ENCODE measurements at places on chromosomes 11 and 22.

DNA sequence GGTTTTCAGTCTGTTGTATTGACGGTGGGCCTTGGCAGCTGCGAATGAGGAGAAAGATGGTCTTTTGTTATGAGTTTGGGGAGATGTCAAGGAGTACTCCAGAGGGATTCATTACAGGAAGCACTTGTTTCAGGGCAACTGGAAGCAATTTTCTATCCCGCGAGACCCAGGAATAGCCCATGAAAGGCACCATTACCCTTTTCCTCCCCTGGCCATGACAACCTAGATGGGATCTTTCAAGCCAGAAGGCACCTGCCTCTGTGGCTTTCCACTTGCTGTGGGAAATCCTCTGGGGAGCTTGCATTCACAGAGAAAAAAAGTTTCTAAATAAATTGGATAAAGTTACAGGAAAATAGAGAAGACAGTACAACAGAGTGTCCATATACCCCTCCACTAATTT, 2.7 kb downstream of the ZNF215 start:
- DNase-seq: no peak

GRCh38 chr11:40235841-40236240, 1223.6 kb downstream of the LRRC4C start:
- DNase-seq: no peak

DNA sequence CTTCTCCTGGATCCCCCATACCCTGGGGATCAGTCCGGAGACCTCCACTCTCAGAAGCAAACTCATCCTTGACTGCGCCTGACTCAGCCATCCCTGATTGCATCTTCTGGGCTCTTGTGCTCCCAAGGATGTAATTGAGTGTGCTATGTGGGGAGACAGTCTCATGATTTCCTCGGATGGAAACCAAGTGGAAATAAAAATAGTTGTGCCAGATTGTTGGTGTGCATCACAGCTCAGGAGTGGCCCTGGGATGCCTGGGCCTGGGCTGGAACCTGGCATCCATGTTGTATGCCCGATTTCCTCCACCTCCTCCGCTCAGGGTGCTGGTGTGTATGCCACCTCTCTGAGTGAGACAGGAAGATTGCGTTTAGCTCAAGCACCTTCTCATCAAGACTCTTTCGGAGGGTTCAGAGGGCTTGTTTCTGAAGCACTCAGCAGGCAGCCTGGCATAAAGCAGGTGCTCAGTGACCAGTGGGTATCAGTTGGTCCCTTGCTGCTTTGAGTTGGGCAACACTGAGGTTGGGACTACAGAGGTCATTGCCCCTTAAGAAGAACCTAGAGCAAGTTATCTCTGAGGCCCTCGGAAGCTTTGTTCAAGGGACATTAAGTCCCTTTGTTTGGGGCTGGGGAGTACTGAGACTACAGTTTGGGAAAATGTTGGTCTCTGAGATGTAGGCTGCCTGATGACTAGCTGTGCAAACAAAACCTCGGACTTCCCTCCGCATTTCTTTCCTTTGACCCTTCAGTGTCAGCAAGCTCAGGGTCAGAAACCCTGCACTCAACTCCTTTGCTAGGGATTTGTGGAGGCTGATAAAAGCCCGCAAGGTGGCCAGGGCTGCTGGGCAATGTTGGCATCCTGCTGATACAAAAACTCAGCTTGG, 24.8 kb upstream of the MICAL2 start:
- no peak for DNase-seq

GRCh38 chr11:36361901-36362391, 65.9 kb downstream of the PRR5L start:
- DNase-seq: no peak

- peak; percentile 53 for DNase-seq
Measured at GRCh38 chr11:1453611-1454034, 33.0 kb downstream of the MOB2 start.

- DNase-seq: no peak
Measured at GRCh38 chr11:42034826-42035225, 575.4 kb upstream of the LRRC4C start.

- no peak for DNase-seq
Measured at GRCh38 chr11:103798026-103798425, 238.4 kb upstream of the DDI1 start.

- DNase-seq: no peak
Measured at GRCh38 chr22:44917372-44918165, 92.2 kb downstream of the PHF21B start.

GRCh38 chr11:116829525-116830183, at the start of gene APOC3:
TSS of gene APOC3 (plus strand) at chr11:116829907. CDS start at chr11:116830583, 676 bp downstream.
- no peak for DNase-seq

GRCh38 chr11:23370580-23371275, 510.5 kb upstream of the CCDC179 start:
- no peak for DNase-seq

DNA sequence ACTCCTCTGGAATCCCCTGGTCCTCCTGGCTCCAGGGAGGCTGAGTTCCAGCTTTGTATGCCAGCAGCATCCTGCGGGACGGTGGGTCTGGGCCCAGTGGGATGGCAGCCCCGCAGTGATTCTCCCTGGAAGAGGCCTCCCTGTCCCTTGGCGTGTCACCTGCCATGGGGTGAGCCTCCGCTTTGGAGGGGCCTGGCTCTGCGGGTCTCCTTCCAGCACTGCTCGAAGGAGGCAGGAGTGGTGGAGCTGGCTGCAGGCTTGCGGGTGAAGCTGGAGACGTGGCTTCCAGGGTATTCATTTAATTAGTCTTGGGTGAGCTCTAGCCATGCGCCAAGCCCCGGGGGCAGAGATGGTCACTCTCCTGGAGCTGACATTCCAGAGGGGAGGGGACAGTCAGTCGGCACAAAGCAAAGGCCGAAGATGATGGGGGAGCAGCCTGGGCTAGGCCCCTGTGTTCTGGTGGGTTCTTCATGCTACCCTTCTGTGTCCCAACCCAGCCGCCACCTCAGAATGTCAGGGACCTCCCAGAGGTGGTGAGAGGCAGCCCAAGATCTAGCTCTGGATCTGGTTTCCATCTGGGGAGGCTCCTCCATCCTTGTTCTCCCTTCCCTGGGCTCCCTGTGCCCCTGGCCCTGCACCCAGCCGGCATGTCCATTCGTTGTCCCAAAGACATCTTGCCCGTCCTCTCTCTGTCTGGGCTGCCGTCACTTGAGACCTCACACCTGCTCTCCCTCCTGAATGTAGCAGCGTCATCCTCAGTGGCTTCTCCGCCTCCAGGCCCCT, 1332.5 kb downstream of the BRD1 start:
- no peak for DNase-seq

GRCh38 chr11:58807343-58807742, 37.2 kb downstream of the GLYATL2 start:
- no peak for DNase-seq

GRCh38 chr11:46278387-46279125, 1.1 kb downstream of the CREB3L1 start:
- peak; percentile 73 for DNase-seq

DNA sequence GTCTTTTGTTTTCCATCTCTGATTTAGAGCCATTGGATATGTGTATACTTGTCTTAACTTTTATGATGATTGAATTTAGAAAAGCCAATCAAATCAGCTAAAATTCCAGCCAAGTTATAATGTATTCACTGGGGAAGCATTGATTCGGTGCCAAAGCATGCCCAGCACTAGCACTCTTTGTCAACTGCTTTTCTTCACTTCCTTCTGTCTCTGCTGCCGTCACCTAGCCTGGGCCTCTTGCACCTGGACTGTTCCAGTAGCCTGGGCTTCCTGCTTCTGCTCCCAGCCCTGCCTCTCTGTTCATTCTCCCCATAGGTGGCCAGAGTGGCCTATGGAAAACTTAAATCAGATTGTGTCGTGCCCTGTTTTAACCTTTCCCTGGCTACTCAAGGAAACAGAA, 80.7 kb downstream of the NAV2 start:
- DNase-seq: no peak

GRCh38 chr22:46007003-46007847, 30.3 kb upstream of the WNT7B start:
- no peak for DNase-seq

DNA sequence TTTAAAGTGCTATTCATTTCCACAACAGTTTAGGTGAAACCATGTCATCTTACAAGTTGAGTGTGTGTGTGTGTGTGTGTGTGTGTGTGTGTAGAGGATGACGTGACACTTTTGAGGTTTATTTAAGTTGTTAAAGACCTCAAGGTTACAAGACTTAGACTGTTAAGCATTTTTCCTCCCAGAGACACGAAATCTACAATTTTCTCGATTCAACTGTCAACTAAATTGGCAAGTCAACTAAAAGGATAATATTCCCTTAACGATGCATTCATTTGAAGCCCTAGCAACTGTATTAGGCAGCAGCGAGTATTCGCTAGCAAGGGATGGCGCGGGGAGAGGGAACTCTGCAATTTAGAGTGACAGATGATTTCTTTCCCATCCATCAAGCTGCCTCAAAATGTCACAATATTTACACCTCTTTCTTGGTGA, 17.6 kb upstream of the BDNF start:
- no peak for DNase-seq

DNA sequence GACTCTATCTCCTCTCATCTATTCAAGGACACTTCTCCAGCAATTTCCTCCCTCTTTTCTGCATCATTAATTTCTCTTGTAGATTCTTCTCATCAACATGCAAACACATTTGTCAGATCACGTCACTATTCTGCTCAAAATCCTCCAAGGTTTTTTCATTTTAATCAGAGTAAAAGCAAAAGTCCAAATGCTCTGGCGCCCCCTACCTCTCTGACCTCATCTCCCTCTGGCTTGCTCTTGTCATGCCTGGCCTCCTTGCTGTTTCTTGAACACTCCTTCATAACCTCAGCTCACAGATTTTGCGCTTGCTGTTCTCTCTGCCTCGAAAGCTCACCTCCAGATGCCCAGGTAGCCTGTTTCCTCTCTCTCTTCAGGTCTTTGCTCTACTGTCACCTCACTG, 22.4 kb downstream of the RTCB start:
- DNase-seq: peak; percentile 42

DNA sequence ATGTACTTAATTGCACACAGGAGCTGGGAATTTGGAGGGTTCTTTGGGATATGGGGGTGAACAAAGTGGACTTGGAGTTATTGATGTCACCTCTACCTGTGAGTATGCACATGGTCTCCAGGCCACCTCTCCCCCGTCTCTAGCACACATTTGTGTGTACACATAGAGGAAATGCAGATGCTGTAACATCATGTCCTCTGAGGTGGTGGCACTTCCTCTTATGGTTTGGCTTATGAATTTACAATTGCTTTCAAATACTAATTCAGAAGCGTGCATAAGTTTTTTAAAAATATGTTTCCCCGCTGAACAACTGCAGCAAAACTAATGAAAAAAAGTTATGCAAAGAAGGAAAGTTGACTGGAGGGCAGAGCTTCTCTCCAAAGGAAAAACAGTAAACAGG, 152.0 kb upstream of the TENM4 start:
- DNase-seq: no peak

DNA sequence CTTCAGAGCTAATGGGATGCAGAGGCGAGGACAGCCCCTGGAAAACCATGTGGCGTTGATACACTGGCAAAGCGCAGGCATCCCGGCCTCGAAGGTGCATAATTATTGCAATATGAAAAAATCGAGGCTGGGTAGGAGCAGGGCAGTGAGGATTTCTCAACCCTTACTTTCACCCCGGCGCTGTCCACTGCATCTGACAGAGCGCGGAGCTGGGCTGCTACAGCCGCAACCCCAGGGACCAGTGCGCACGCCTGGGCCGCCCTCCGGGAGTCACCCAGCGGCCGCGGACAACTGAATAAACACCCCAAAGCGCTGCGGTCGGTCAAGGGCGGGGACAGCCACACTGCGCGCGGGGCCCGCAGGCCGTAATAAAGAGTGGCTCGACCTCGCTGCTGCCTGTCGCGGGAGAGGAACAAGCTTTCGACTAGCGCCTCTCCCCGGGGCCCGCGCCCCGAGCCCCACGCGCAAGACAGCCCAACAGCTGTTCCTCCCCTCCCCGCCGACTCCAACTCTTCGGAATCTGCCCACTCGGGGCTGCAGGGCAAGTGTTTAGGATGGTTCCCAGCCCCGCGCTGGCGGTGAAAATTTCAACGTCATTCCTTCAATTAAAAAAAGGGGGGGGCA, 3.6 kb upstream of the WT1 start:
- no peak for DNase-seq

DNA sequence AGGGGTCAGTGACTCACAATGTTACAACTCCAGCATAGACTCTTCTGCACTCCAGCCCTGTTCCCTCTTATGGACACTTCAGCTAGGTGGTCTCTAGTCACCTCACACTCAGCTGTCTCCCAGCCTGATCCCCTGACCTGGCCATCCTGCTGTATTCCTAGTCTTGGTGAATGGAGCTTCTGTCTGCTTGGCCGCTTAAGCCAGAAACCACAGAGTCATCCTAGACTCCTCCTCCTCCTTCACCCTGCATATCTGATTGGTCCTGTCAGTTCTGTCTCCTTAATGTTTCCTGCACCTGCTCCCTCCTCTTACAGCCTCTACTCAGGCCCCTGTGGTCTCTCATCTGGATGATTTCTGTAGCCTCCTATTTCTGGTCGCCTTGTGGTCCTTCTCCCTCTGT, 144.9 kb downstream of the HIPK3 start:
- DNase-seq: no peak

GRCh38 chr11:80860632-80861031, 1419.8 kb upstream of the TENM4 start:
- DNase-seq: no peak

GRCh38 chr11:9210224-9210921, 54.8 kb downstream of the DENND5A start:
- DNase-seq: no peak

DNA sequence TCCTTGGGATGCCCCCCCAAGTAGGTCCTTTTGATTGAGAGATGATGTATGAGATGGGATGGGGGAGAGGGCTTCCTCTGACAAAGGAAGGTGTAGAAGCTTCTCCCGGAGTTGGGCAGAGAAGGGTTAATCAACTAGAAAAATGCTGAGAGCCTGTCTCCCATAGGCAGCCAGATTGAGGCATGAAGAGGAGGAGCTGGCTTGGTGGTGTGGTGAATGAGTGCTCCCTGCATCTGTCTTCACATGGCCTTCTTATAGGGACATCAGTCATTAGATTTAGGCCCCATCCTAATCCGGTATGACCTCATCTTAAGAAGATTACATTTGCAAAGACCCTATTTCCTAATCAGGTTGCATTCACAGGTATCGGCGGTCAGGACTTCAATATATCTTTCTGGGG, 61.1 kb downstream of the NFAM1 start:
- no peak for DNase-seq

DNA sequence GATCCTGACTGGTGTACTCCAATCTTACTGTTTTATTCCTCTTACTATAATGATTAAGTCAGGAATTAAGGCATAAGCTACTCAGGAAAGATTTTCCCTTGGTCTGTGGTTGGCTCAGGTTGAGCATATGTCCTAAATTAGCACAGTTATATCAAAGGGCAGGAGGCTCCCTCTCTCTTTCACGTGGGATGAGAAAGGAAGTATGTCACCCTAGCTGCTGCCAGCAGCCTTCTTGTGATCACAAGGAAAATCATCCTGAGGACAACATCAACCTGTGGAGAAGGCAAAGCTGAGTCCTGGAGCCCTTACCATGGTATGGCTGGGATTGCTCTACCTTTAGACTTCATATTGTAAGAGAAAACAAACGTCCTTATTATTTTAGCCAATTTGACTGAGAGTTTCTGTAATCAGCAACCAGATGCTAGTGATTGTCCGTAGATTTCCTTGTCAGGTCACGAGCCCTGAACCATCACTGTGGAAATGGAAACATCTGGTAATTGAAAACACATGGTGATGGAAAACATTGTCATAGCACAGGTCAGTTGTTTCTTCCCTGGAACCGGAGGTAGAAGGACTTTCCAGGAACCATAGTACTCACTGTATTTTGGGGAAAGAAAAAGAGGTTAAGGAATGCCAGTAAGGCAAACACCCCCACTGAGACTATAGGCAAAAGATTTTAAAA, 40.6 kb upstream of the DEUP1 start:
- no peak for DNase-seq

GRCh38 chr11:795634-796564, 2.2 kb downstream of the SLC25A22 start:
- DNase-seq: peak; percentile 89

All from stimulated activated CD8-positive, alpha-beta memory T cell treated with anti-CD3 and anti-CD28 coated beads, Interleukin-4, amount 100 ng/mL, for 48 hours (primary cell).